Suppressor macrophage (primary cell): ENCODE measurements at places on chromosomes 4 and X.

- no peak for DNase-seq
These were observed 201.6 kb downstream of the QDPR start for GRCh38 chr4:17310269-17310652.

- DNase-seq: no peak
These were observed 60.7 kb downstream of the PPP3CA start for GRCh38 chr4:101286663-101287062.

- DNase-seq: peak; percentile 74
These were observed 29.2 kb downstream of the LGI2 start for GRCh38 chr4:25001509-25001908.

DNA sequence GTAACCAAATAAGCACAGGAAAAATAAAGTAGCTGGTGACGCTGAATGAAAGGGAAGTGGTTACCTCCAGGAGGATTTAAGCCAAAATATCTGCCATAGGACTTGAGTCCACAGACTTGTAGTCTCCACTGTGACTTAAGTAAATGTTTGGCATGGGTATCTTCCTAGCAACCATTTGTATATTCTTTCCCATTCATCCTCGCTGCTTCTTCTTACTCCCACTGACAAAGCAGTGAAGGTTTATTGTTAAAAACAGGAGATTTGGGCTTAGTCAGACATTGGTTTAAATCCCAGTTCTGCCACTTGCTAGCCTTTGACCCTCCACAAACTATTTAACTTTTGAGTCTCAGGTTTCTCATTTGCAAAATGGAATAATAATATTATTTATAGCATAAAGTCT, 22.3 kb downstream of the COL4A6 start:
- DNase-seq: no peak

DNA sequence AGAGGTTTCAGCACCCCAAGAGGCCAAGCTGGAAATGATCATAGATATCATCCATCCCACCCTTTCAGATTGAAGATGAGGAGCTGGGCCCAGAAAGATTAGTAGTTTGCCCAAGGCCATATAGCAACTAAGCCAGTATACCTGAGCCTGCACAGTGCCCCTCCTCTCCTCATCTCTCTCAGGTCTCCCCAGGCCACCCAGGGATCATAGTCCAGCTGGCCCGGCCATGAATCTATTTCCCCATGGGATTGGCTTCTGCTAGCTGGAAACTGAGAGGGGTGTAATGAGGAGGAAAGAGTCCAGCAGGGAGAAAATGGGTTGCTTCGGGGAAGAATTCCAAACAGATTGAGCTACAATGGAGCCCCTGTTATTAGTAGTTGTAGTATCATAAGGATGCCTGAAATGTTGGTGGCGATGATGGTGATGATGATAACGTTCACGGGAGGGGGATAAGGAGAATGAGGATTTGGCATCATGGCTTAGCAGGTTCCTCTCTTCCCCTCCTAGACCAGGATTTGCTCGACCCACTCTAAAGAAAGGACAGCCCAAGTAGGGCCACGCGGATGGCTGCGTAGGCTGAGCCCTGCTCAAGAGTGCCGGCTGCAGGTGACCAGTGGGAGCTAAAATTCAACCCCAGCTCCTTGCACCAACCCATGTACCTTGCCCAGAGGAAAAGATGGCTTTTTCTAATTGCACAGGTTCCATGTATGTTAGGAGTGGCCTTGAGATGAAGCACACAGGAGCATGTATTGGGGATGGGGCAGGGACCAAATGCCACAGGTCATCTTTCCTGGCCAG, 117.8 kb upstream of the PJA1 start:
- DNase-seq: no peak

- peak; percentile 34 for DNase-seq
These were observed 9.4 kb downstream of the CHST7 start for GRCh38 chrX:46582966-46583365.

DNA sequence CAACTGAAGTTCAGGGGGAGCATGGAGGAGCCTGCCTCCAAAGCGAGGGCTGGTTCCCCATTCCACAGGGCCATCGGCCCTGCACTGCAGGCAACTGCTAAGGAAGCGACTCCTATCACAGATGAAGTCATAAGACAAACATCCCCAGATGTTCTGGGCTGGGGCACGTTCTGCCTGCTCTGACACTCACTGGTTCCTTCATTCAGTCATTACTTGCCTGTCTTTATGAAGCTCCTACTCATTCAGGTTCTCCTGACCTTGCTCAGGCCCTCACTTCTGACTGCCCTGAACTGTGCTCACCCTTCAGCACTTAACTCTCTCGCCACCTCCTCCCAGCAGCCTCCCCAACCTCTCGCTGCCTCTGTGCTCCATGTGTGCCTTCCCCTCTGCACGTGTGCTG, 2.5 kb upstream of the SLC2A9 start:
- peak; percentile 89 for DNase-seq

GRCh38 chr4:8152865-8153257, 5.8 kb downstream of the ABLIM2 start:
- no peak for DNase-seq

DNA sequence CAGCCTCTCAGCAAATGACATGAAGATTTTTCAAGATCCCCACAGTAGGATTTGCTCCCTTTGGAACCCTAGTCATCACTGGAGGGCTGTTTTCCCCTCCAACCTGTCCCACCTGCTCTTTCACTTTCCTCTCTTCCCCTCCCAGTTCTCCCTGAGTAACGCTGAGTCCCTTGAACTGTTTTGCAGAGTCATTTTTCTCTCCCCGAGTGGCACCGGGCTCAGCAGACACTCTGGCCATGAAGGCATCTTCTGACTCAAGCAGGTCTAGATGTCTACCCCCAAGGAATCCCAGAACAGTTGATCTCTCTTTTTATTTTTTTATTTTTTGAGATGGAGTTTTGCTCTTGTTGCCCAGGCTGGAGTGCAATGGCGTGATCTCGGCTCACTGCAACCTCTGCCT, 52.2 kb downstream of the HTRA3 start:
- DNase-seq: no peak

DNA sequence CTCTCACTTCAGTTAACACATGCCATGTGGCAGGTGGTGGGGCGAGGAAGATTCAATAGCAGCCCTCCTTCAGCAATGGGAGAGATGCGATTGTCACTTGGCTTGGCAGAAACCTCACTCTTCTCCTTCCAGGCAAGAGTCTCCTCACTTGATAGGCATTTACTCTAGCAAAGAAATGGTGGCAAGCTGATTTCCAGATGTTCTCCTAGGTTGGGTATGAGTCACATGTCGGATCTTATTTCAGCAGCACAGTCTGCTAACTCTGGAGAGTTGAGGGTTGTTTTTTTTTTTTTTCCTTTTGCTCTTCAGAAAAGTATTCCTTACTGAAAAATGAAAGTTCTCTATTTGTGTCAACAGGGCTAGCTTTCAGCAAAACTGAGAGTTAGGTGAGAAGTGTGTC, 119.5 kb upstream of the CHRDL1 start:
- DNase-seq: no peak

DNA sequence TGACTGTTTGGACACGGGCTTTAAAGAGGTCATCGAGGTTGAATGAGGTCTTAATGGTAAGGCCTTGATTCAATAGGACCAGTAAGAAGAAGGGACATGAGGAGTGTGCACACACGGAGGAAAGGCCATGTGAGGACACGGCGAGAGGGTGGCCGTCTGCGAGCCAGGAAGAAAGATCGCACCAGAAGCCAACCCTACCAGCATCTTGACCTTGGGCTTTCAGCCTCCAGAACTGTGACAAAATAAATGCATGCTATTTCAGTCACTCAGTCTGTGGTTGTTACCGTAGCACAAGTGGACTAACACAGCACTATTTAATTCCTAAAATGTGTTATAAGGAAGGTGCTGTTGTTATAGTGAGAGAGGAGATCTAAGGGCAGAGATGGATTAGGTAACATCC, 468.6 kb upstream of the FAT1 start:
- no peak for DNase-seq

DNA sequence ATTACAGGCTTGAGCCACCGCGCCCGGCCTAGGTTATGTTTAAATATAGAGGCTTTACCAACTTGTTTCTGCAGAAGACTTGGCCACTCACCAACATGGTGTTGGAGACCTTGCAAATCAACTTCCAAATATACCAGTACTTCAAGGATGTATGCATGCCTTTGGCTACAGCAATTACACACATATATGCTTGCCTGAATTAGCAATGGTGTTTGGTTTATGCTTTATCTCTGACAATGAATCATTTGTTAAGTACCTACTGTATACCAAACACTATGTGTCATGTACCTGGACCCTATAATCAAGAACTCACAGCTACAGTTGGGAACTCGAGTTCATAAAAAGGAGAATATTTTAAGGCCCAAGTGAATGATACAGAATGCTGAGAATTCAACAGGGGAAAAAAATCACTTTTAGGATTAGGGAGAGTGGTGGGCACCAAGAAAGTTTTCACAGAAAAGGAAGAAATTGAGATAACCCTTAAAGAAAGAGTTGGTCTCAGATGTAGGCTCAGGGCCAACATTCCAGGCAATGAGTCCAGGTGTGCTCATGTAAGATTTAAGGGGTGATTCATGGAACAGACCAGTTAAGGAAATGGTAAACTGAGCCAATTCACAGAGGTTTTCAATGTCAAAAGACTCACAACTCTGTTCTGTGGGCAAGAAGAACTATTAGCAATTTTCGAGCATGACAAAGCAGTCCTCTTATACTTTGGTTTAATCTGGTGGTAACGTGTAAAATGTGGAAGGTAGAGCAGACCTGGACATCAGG, 98.9 kb downstream of the BCOR start:
- no peak for DNase-seq

- no peak for DNase-seq
These were observed 15.6 kb upstream of the TAB3 start for GRCh38 chrX:30904632-30905031.

DNA sequence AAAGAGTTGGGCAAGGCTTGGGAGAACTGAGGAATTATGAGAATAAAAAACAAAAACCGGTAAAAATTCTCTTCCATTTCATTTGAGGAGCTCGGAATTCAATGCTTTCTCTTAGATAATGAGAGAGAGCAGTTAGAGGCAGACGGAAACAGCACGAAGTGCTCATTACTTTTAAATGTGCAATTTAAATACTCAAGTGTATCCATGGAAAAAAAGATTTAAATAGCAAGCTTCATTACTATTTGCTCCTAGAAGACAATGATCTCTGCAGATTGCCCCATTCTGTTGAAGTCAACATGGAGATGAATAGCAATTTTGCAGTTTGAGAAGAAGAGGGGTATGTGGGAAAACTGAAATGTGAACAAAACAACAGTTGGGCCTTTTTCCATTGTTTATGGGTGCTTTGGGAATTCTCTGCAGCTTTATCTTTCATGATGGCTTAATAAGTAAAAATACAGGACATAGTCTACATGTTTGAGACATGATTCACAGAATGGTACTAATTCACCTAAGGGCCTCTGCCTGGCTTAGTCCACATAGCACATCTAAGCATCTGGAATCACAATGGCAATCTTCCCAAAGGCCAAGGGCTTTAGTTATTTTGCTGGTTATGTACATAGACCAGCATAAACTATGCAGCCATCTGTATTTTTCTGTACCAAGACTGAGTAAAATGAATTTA, 512.7 kb upstream of the FAT1 start:
- DNase-seq: no peak

GRCh38 chrX:12497832-12498591, 293.2 kb upstream of the PRPS2 start:
- DNase-seq: peak; percentile 28

DNA sequence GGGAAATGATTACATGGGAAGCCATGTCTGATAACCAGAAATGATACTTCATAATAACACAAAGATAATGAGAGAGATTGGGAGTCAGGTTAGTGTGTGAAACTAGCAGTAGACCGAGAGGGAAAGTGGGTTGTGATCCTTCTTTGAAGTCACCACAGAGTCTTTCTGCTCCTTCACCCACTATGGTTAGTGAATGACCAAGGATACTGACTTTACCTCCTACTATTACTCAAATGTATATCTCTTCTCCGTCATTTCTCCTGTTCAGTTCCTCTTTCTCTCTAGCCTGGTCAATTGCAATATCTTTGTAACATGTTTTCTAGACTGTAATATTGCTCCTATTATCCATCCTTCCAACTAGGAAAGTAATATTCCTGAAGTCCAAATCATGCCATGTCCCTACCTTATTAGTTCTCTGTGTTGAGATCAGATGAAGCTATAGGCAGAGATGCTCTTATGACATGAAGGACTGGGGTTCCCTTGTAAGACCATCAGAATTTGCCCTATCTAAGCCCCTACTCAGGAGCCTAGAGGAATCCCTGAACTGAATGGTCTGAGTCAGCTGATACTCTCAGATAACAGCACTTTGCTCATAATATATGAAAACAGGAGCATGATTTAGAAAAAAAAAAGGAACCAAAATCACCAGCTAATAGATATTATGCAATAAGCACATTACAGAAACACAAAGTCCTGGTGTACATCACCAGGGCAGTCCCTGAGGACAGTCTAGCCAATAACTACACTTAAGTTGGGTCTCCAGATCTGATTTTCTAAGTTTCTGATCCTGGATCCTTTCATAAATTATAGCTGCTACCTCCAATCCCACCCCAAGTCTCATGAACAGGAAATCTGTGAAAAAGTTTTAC, 81.2 kb downstream of the SHROOM3 start:
- peak; percentile 73 for DNase-seq

GRCh38 chr4:127533028-127533700, 99.6 kb upstream of the INTU start:
- DNase-seq: peak; percentile 8

- peak; percentile 25 for DNase-seq
These were observed 57.2 kb upstream of the BEX4 start for GRCh38 chrX:103157496-103158316.

- DNase-seq: peak; percentile 9
These were observed 16.8 kb upstream of the NFXL1 start for GRCh38 chr4:47930971-47931804.

- DNase-seq: no peak
These were observed 552.9 kb upstream of the PABPC4L start for GRCh38 chr4:134754301-134755019.

DNA sequence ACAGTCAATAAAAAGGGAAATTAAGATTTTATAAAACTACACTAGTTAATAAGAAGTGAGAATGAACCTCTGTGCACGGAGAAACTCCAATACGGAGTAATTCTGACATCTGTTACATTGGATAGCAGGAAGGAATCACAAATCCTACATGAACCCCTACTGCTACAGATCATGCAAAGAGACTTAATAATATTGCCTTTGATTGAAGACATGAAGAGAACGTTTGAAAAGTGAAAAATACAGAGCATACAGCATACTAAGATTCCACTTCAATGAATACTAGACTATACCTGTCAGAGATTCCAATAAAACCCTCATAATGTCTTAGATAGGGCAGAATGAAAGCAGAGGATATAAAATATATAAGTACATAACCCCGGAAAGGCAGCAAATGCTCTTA, 360.4 kb upstream of the GALNT7 start:
- no peak for DNase-seq

GRCh38 chrX:11423362-11423818, 130.2 kb downstream of the AMELX start:
- peak; percentile 69 for DNase-seq

- DNase-seq: no peak
These were observed 127.4 kb downstream of the GRIA3 start for GRCh38 chrX:123311486-123311885.

DNA sequence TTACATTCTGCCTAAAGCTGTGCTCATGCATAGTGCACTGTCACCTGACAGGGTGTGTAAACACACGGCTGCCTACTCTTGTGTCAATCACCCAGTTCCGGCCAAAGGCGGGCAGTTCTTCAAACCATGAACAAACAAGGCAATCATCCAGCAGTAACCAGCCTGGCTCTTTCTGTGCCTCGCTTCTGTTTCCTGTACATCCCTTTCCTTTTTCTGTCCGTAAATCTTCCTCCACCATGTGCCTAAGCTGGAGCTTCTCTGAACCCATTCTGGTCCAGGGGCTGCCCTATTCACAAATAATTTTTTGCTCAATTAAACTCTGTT, 60.8 kb upstream of the CBR4 start:
- no peak for DNase-seq
